ENCODE measurements at places on chromosomes 11 and 22.

DNA sequence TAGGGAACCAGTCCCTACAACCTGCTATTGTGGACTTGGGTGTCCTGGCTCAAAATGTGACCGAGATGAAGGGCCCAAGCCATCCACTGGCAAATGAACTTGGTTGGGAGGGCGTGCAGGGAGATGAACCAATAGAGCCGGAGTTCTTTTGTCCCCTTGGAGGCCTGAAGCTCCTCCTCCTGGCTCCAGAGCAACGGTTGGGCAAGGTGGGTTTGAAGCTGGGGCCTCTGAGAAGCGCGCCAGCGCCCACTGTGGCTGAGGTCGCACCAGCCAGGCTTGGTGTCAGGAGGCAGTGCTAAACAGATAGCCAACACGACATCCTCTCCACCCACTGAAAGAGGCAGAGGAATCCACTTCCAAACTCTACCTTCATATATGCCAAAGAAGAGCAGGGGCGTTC lies 36.0 kb upstream of the PACSIN2 start:
- DNase-seq = no peak

DNA sequence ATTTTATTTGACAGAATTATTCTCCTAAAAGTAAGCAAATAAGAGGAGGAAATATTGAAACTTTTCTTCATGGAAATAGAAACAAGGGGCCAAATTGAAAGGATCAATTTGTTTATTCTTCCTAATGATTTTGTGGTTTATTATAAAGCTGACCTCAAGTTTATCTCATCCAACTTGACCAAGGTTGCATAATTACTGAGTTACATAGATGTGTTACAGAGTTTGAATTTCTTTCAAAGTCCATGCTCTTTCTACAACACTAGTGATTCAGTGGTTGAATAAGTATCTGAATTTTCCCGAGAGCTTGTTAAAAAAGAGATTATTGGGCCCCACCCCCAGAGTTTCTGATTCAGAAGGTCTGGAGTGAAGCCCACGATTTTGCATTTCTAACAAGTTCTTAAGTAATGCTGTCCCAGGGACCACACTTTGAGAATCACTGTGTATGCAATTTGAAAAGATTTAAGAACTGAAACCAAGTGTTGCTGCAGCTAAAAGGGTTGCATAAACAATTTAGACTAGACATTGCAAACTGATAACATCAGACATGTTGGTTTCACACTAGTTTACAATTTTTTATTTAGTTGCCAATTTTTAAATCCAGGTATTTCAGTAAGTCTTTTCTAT lies 485.7 kb upstream of the ANO5 start:
- DNase-seq = no peak

DNA sequence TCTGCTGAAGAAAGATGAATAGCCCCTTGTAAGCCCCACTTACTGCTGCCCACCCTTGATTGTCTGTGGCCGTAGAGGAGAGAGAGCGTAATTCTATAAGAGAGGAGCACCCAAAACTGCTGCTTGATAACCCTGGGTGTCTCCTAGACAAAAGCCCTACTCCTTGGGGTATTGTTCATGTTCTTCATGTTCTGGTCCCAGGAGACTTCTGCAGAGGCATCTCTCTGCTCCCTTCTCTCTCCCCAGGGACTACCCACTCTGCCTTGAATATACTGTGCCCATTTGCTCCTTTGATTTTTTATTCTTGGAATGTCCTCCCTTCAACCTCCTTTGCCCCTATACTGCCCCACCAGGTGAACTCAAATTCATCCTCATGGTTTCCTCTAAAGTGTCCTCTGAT lies 417.8 kb upstream of the CADM1 start:
- DNase-seq = no peak

DNA sequence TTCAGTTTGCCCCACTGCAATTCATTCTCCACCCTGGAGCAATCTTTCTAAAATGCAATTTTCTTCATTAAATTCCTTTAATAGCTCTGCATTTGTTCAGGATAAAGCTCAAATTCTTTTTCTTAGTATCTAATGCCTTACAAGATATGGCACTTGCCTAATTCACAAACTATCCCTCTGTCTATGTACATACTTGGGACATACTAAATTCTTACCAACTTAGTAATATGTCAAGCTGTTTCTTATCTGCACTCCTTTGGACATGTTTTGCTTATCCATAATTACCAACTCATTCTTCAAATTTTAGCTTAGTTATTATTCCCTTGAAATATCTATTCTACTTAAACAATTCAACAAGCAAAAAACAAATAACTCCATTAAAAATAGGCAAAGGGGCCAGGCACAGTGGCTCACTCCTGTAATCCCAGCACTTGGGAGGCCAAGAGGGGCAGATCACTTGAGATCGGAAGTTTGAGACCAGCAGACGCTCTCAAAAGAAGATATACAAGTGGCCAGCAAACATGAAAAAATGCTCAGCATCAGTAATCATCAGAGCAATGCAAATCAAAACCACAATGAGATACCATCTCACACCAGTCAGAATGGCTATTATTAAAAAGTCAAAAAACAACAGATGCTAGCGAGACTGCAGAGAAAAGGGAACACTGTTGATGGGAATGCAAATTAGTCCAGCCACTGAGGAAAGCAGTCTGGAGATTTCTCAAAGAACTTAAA lies 96.9 kb downstream of the FAM76B start:
- DNase-seq = peak; percentile 51

DNA sequence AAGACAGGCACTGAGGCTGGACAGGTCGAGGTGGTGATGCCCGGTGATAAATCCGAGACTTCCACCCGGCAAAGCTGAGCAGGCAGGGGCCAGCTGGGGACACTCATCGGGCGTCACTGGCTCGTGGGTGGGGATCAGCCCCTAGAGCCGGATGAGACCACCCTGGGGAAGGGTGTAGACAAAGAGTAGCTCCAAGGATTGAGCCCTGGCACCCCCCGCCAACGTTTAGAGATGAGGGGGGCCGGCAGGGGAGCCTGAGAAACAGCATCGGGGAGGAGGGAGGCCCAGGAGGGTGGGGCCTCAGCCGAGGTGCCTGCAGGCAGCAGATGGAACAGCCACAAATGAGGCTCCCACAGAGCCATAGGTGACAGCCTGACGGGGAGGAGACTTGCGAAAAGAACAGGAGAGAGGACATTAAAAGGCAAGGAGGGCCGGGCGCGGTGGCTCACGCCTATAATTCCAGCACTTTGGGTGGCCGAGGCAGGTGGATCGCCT lies 27.4 kb upstream of the CBX7 start:
- no peak for DNase-seq

DNA sequence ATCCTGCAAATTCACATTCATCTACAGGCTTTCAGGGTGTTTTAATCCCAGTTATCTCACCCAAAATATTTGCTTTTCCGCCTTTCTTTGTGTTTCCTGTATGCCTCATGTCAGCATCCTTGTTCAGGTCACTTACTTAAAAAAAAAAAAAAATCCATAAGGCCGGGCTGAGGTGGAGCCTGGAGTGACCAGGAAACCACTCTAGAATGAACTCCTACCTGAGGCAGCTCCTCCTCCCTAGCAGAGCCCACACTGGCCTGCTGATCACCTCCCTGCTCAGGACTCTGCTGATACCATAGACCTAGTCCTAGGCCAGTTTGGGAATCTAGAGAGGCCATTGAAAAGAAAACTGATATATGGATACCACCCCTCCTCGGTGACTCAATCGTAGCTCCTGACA lies 8.7 kb upstream of the DGAT2 start:
- no peak for DNase-seq

GRCh38 chr22:44242946-44243724 lies 62.4 kb downstream of the PARVG start:
- DNase-seq = no peak

GRCh38 chr22:39927544-39927943 lies 26.7 kb downstream of the GRAP2 start:
- no peak for DNase-seq

GRCh38 chr22:36286096-36286957 lies 33.4 kb downstream of the APOL1 start:
- peak; percentile 69 for DNase-seq

DNA sequence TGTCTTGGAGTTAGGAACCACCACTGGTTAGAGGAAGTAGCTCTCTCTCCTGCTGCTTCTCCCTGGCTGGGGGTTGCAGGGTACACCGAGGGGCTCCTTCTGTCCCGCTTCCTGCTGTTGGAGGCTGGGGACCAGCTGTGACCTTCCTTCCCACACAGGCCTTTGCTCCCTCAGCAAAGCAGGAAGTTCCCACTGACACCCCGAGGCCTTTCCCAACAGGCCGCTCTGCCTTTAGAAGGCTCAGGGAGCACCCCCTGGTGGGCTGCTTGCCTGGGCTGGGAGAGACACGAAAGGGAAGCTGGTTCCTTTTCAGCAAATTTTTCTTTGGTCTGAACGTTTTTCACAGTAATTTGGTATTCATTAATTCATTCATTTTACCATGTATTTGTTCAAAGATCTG lies 527.9 kb upstream of the B3GAT1 start:
- DNase-seq = no peak

DNA sequence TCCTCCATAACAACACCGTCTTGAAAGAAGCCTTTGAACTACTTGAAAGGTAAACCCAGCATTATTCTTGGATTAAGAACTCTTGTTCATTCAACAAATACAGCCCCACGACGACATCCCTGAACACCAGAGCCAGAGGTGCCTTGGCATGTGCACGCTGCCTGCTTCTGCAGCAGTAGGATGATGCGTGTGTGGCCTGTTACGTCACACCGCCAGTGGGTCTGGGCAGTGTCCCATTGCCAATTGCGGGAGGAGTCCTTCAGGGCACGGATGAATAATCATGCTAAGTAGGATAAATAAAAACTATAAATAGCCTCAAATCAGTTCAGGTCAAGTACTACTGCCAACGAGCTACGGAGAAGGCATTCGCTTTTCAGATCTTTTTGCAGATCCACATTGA lies 380.5 kb downstream of the SHANK2 start:
- no peak for DNase-seq

DNA sequence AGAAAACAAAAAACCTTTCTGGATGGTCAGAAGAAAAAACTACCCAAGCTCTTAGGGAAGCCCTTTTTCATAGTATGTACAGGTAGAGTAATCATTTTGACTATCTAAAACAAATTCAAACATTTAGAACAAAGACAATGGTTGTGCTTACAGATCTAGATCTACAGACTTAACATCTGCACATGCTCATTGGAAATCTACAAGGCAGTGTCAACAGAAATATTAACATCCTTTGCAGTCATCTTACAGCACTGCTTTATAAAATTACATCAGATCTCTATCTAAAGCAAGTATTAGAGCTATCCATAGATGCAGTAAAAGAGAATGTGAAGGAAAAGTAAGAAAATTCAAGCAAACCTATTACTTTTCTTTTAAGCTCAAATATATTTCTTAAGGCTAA lies 110.3 kb downstream of the CADM1 start:
- DNase-seq = no peak

DNA sequence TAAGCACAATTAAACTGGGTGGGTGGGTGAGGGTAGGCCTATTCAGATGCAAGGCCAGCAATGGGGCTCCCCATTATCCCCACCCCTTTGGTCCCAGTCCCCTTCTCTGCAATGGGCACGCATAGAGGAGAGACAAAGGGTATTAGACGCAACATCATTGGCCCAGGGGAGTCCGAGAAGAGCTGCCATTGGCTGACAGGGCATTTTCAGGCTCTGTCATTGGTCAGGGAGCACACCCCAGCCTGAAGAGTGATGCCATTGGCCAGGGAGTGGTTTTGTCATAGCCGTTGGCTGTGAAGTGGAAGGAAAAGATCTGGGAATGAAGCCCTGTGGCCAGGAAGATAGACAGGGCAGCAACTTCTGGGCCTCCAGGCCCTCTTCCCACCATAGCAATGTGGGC lies 2.8 kb upstream of the TRIM3 start:
- DNase-seq = no peak

- DNase-seq = no peak
Measured at GRCh38 chr22:37169947-37170688, 17.9 kb downstream of the C1QTNF6 start.

GRCh38 chr11:30879322-30880005 lies 293.3 kb upstream of the MPPED2 start:
- no peak for DNase-seq

DNA sequence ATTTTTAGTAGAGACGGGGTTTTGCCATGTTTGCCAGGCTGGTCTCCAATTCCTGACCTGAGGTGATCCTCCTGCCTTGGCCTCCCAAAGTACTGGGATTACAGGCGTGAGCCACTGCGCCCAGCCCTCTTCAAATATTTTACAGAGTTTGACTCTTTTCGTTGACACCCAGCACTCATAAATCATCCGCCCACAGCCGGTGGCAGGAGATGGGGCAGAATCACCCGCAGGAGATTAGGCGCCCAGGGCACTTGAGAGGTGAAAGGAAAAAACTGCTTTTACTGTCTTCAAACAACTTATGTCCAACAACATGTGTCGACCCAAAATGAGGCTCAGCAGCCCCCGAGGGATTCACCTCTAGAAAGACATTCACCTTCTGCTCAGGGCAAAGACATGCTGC lies 56.9 kb downstream of the OSBP2 start:
- no peak for DNase-seq

GRCh38 chr11:77395460-77396173 lies 78.3 kb downstream of the PAK1 start:
- DNase-seq = no peak

GRCh38 chr11:116330439-116331185 lies 442.2 kb downstream of the BUD13 start:
- no peak for DNase-seq

- no peak for DNase-seq
Measured at GRCh38 chr22:50440544-50441249, 34.1 kb downstream of the SBF1 start.

DNA sequence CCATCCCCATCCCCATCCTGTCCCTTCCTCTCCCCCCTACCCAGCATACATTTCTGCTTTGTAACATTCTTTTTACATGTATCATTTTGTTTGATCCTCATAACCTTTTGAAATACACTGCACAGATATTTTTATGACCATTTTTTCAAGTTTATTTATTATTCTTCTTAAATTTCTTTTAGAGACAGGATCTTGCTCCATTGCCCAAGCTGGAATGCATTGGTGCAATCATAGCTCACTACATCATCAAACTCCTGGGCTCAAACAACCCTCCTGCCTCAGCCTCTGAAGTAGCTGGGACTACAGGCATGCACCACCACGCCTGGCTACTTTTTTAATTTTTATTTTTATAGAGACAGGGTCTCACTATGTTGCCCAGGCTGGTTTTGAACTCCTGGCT lies 99.4 kb upstream of the AKIP1 start:
- peak; percentile 77 for DNase-seq

GRCh38 chr11:115530752-115531151 lies 26.5 kb upstream of the CADM1 start:
- DNase-seq = no peak

- DNase-seq = no peak
Measured at GRCh38 chr11:71442880-71443279, 5.3 kb downstream of the DHCR7 start.

DNA sequence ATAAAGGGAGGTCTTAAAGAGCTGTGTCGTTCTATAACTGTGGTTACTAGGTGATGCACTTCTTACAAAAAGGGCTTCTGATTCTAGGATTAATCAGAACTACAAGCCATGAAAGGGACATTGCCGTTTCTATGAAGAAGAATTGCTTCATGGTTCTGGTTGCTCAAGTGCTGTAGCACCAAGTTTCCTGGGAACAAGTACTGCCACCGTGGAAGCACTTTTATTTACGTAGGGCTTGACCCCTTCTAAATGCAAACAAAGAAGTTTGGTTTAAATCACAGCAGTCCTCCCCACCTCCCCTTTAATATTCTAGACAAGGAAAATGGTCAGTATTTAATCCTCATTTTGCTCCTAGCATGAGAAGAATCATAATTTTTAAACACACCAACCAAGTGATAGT lies 9.8 kb downstream of the YAP1 start:
- no peak for DNase-seq

- DNase-seq = no peak
Measured at GRCh38 chr22:27327497-27327896, 474.1 kb downstream of the MN1 start.
